ENCODE measurements at places on chromosomes 2 and 18. TPM values are rescaled to one million over a fixed set of nuclear protein-coding genes. Genes with fewer than 3 reads are reported as not detected.

Gene PPP1R1C
- 0.93 TPM for total RNA-seq

DNA sequence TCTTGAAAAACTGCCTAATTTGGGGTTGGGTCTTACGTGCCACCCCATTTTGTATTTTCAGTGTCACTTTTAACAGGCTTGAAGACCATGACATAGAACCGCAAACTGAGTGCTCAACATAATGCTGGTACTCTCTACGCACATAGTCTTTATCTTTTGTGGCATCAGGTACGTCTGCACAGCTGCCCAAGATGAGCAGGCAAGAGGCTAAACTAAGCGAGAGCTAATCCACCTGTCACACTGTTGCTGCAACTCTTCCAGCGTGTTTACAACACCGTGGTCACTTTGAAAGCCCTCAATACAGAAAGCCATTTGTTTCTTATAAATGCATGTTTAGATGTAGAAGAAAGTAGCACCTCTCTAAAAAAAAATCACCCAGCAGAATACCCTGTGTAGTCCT, 270.0 kb upstream of the TCF4 start:
- DNase-seq = no peak

Gene ZNF638
- 104 TPM for total RNA-seq

Gene NT5C1B
- total RNA-seq = not detected

- no peak for DNase-seq
These were observed 2.6 kb downstream of the RAB27B start for GRCh38 chr18:54830866-54831265.

GRCh38 chr2:222851956-222852617, 8.7 kb upstream of the ACSL3 start:
- no peak for DNase-seq

Gene NGEF
- 5.3 TPM for total RNA-seq

- DNase-seq = no peak
These were observed 3.3 kb upstream of the WNT10A start for GRCh38 chr2:218877331-218877730.

Gene CD8B2
- not detected for total RNA-seq

- DNase-seq = no peak
These were observed 75.8 kb downstream of the CLHC1 start for GRCh38 chr2:55156326-55156725.

DNA sequence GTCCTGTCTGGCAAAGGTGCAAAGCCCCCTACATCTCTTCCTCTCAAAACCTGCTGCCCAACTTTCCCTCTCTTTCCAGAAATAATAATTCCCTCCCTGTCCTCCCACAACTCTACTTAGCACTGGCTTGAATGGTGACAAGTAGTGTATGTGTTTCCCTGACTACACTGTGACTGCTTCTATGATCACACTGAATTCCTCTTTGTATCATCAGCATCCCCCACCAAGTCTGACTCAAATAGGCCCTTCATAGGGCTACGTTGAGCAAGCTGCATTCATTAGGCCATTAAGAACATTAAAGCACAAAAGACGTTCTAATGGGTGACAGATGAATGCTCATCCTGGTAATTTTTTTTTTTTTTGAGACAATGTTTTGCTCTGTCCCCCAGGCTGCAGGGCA, 13.7 kb upstream of the ST3GAL5 start:
- DNase-seq = no peak
